ENCODE measurements at places on chromosomes 6 and 20.

- no peak for DNase-seq
Measured at GRCh38 chr6:39100358-39100757, 14.6 kb downstream of the SAYSD1 start.

- peak; percentile 63 for DNase-seq
Measured at GRCh38 chr6:126268092-126268491, 71.8 kb upstream of the CENPW start.

GRCh38 chr6:123533862-123534648 lies 102.7 kb downstream of the TRDN start:
- no peak for DNase-seq

GRCh38 chr6:51533962-51534361 lies 553.5 kb downstream of the PKHD1 start:
- DNase-seq: no peak

DNA sequence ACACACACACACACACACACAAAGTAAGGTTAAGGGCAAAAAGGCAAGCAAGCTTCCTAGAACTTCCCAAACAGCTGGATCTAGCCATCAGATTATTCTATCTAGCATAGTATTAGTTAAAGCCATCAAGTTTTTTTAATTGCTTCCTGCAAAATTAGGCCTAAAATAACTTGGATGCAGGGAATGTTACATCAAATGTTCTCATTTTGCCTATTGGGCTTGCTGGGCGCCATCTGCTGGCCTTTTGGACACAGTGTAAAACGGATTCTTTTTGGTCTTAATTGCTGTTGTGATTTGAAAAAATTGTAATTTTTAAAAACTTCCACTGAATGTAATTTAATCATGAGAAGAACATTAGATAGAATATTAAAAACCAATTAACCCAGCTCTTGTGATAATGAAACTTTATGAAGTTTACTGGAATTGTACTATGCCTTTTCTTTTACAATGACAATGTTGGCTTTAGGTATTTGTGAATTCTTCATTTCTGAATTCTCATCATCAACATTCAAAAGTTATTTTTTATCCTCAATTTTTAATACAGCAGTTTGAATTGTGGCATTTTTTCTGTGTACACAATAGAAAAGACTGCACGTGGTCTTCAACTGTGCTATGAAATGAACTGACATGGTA lies 6.8 kb downstream of the MKKS start:
- no peak for DNase-seq

DNA sequence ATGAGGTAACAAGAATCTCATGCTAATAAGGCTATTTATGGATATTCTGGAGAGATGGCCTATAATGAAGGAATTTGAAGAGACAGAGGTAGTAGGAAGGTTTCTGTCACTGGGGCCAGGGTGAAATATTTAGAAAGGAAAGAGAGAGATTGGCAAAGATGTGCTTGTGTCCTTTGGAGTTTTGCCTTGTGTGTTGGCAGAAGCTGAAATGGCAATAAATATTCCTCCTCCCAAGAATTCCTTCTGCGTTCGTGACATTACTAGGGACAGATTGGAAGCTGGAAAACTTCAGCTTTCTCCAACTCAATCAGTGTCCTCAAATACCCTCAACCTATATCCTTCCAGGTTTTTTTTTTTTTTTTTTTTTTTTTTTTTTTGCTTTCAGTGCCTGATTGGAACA lies 6.3 kb downstream of the SAMD5 start:
- DNase-seq: no peak

- DNase-seq: no peak
Measured at GRCh38 chr6:142088858-142089216, 43.9 kb upstream of the GJE1 start.

DNA sequence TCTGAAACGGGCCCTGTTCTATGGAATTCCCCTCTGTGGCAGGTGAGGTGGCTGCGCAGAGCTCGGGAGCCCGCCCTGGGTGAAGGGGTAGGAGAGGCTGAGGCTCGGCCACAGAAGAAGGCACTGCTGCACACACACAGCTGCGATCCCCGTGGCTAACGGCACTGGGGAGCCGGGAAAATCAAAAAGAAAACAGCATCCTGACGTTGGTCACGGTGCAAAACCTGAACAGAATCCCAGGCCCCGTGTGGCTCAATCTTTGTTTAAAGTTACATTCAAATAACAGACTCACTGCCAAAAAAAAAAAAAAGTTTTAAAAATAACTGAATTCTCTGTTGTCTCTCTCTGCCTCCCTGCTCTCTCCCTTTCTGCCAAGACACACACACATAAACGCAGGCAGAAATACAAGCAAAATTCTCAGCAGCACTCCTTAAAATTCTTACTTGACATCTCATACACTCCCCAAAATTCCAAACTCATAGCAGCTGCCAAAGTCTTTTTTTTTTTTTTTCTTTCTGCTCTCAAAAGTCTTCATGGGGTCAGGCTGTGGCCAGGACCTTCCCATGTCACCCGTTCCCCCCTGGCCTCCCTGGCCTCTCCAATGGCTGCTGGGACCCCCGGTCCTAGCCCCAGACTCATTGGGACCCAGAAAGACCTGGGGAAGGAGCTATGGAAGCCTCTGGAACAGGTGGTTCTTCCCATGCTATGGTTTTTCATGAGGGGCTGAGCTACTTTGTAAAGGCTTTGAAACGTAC lies 248.8 kb downstream of the TTLL2 start:
- DNase-seq: no peak

DNA sequence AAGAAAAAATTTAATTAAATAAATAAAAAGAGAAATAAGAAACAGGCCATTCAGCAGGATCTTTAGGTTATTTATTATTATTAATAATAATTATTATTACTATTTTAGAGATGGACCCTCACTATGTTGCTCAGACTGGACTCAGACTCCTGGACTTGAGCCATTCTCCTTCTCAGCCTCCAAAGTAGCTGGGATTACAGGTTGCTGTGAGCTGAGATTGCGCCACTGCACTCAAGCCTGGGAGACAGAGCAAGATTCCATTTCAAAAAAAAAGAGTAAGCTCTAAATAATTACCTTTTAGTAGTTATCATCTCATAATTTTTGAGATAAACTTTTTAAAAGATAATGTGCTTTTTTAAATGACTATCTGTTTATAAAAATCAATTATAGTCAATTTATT lies 1102.8 kb upstream of the GJE1 start:
- no peak for DNase-seq

DNA sequence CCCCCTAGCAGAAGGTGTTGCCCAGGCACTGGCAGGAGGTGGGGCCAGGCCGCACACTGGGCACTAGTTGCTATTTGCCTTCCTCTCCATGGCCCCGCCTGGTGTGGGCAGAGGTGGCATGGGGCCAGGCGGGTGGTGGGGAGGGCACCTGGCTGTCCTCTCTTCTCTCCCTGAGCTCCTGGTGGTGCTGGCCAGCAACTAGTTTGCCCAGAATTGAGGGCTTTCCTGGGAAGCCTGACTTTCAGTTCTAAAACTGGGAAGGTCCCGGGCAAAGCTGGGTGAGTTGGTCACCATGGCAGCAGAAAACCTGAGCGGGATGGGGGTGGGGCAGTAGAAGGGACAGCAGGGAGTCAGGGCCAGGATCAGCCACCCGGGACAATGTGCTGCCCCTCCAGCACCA lies 48.2 kb downstream of the RBM38 start:
- no peak for DNase-seq

GRCh38 chr20:58131151-58131550 lies 97.3 kb downstream of the ANKRD60 start:
- DNase-seq: no peak

DNA sequence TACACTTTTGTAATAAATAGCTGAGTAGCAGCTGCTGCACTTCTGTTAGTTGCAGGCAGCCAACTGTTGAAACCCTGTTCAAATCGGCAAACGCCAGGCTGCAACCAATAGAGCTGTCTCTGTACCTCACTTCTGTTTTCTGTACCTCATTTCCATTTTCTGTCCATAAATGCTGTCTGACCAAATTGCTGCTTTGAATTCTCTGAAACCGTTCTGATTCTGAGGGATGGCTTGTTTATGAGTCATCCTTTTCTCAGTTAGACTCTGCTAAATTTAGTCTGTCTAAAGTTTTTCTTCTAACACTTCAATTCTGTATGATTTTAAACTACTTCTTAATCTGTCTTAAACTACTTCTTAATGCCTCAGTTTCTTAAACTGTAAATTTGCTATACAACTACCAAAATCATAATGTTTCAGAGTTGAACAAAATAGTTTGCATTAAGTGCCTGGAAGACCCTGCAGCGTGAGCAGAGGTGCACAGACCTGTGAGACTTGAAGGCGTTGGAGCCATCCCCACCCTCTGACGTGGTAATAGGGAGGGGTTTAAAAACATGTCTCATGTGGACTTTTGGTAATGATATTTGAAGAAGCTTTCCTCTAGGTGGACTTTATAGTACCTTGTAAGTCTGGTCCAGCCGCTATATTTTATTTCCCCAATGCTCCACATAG lies 9.6 kb downstream of the BTNL2 start:
- DNase-seq: peak; percentile 59

- DNase-seq: no peak
Measured at GRCh38 chr6:87971605-87972262, 75.9 kb upstream of the SPACA1 start.

DNA sequence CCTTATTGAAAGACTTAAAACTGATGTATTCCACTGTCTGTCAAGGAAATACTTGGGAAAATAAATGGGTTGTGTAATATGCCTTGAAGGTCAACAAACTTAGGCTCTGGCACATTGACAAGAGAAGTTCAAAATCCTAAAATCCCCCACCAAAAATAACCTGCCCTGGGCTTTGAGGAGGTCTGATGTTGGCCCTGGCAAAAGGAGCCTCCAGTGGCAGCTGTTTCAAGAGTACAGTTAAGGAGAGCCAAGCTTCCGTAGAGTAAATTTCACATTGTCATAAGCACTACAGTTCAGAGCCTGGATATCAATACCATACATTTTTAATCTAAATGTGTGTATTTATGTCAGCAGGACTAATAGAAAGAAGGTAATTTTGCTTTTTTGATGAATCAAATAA lies 282.7 kb downstream of the EYA4 start:
- no peak for DNase-seq

- DNase-seq: no peak
Measured at GRCh38 chr6:168506460-168506859, 65.5 kb downstream of the SMOC2 start.

- DNase-seq: no peak
Measured at GRCh38 chr6:148317051-148317450, 25.6 kb upstream of the SASH1 start.

GRCh38 chr6:11762794-11763459 lies 15.7 kb downstream of the ADTRP start:
- DNase-seq: no peak

DNA sequence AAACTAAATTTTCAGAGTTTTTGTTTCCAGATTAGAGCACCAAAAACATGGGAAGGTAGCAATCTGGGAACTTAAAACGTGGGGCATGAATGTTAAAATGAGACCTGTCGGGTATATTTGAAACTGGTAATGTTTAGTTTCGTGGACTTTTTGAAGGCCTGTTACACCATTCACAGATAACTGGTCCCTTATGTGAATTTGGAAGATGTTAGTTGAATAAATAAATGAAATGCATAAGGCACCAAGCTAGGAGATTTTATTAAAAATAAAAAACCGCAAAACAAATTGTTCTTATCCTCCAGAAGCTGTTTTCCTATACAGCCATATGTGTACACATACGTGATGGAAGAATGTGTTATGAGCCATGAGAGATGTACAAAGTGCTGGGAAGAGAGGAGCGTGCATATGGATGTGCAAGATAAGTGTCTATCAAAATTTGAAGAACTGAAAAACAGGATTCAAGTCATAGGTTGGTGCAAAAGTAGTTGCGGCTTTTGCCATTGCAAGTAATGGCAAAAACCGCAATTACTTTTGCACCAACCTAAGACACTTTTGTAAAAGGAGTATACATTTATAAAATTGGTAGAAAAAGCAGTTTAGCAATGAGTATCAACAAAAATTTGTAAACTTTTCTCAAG lies 700 bp upstream of the MCUR1 start:
- no peak for DNase-seq

GRCh38 chr20:57480444-57481160 lies 44.3 kb downstream of the CTCFL start:
- DNase-seq: peak; percentile 85

GRCh38 chr6:168004945-168005344 lies 7.5 kb downstream of the KIF25 start:
- DNase-seq: no peak

- peak; percentile 8 for DNase-seq
Measured at GRCh38 chr6:71287038-71287437, 1.6 kb upstream of the OGFRL1 start.

- DNase-seq: no peak
Measured at GRCh38 chr6:26367114-26367513, 2.1 kb downstream of the BTN3A2 start.

- DNase-seq: peak; percentile 78
Measured at GRCh38 chr6:31737991-31738979, 1.5 kb upstream of the MSH5 start.

DNA sequence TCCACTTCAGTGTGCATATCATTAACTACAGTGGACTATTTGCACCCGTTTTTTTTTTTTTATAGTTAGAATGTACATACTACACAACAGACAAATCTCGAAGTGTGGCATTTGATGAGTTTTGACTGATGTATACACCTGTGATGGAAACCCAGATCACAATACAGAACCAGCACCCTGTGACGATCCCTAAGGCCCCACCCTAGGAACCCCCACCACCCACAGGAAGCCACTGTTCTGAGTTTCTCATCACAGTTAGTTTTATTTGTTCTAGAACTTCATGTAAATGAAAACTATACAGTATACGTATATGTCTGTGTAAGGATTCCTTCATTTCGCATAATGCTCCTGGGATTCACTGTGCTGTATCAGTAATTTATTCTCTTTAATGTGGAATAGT lies 102.8 kb downstream of the IRF4 start:
- no peak for DNase-seq

DNA sequence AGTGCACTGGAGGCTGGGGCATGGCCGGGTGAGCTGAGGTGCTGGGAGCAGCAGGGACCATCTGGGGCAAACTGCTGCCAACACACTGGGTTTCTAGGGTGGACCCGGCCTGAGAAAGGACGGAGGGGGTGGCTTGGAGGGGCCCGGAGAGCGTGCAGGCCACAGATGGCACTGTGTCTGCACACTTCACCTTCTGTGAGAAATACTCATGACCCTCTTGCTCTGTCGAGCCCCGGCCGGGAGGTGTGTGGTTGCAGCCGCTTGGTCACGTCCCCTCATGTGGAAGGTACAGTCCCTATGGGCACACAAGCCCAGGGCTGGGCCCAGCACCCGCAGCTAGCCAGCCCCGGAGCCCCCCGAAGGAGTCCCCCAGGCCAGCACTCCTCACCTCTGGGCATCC lies 59.7 kb downstream of the RBM38 start:
- no peak for DNase-seq

DNA sequence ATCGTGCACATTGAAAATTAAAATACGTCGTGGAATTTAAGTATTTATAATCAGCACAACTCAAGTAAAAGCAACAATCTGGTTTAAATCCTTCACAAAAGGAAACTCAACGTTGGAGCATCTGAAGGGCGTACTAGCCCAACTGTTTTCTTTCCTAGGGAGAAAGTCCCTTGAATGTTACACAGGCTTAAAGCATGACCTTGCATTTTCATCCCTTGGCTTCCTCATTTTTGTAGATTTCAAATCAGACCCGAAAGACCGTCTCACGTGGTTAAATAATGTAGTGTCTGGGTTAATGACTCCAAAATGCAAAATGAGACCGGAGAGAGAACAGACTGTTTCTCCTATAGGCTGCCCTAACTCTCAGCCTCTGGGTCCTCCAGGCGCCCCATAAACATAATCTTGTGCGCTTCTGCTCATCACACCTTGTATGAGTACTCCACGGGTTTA lies 249.2 kb upstream of the RREB1 start:
- no peak for DNase-seq

GRCh38 chr6:157773248-157773773 lies 49.7 kb upstream of the SNX9 start:
- no peak for DNase-seq
